ENCODE measurements at places on chromosomes 3 and 15. TPM values are rescaled to one million over a fixed set of nuclear protein-coding genes. Genes with fewer than 3 reads are reported as not detected.

- no peak for DNase-seq
Observed at GRCh38 chr3:30638685-30639412, 32.4 kb downstream of the TGFBR2 start.

GRCh38 chr3:16362770-16363169 lies 97.8 kb downstream of the OXNAD1 start:
- DNase-seq, result no peak

DNA sequence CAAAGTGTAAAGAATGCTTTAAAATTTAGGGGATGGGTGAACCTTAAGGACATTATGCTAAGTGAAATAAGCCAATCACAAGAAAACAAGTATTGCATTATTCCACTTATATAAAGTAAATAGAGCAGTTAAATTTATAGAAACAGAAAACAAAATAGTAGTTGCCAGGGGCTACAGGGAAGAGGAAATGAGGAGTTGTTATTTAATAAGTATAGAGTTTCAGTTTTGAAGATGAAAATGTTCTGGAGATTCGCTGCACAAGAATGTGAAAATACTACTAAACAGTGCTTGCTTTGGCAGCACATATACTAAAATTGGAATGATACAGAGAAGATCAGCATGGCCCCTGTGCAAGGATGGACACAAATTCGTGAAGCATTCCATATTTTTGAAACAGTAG lies 32.0 kb downstream of the DNAH12 start:
- no peak for DNase-seq

- no peak for DNase-seq
Observed at GRCh38 chr3:133928136-133928893, 32.6 kb upstream of the RAB6B start.

- no peak for DNase-seq
Observed at GRCh38 chr3:155228676-155229075, 64.8 kb downstream of the STRIT1 start.

GRCh38 chr15:81548365-81549130 lies 174.5 kb upstream of the TMC3 start:
- DNase-seq, result no peak

DNA sequence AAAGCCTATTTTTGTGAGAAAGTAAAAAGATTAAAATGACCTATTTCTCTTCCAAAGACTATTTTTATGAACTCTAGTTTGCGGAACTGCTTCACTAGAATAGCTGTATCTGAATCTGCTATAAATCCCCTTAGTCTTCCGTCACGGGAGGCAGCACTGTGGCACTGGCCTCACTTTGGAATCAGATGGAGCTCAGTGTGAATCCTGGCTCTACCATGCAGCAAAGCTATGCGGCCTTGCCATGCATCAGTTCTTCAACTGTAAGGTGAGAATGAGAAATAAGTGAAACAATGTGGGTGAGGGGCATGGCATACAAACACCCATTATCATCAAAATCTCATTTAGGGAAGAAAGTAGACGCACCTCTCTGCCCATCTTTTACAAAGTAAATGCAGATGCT lies 27.5 kb upstream of the CSPG5 start:
- no peak for DNase-seq

DNA sequence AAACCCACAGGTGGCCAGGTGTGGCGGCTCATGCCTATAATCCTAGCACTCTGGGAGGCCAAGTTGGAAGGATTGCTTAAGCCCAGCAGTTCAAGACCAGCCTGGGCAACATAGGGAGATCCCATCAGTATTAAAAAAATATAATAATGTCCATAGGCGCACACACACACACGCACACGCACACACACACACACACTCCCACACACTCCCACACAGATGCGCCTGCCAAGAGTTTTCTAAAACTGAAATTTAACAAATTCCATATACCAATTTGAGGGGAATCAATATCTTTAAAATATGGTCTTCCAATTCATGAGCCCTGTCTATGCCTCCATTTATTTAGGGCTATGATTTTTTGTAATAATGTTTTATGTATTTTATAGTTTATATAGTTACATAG lies 17.0 kb downstream of the SHISA5 start:
- DNase-seq, result no peak

- no peak for DNase-seq
Observed at GRCh38 chr15:83014205-83014653, 2.8 kb upstream of the C15orf40 start.

- DNase-seq, result no peak
Observed at GRCh38 chr15:66169023-66169422, 84.5 kb downstream of the MEGF11 start.

- DNase-seq, result no peak
Observed at GRCh38 chr15:42796955-42797782, 60.2 kb upstream of the CDAN1 start.

The OR5K4 gene
- total RNA-seq, result not detected

The GRIP2 gene
- total RNA-seq, result 0.68 TPM

The SH3BP5 gene
- total RNA-seq, result 31.4 TPM

The FEZF2 gene
- total RNA-seq, result not detected

The PCLAF gene
- total RNA-seq, result 1.7 TPM
